HCEC 1CT (cell line): ENCODE measurements at places on chromosomes 4 and X.
A peak's percentile ranks its signal among the peaks of the same experiment; 100 is the strongest.

GRCh38 chr4:52822583-52822971 lies 39.5 kb upstream of the RASL11B start:
- DNase-seq, result peak; percentile 82

DNA sequence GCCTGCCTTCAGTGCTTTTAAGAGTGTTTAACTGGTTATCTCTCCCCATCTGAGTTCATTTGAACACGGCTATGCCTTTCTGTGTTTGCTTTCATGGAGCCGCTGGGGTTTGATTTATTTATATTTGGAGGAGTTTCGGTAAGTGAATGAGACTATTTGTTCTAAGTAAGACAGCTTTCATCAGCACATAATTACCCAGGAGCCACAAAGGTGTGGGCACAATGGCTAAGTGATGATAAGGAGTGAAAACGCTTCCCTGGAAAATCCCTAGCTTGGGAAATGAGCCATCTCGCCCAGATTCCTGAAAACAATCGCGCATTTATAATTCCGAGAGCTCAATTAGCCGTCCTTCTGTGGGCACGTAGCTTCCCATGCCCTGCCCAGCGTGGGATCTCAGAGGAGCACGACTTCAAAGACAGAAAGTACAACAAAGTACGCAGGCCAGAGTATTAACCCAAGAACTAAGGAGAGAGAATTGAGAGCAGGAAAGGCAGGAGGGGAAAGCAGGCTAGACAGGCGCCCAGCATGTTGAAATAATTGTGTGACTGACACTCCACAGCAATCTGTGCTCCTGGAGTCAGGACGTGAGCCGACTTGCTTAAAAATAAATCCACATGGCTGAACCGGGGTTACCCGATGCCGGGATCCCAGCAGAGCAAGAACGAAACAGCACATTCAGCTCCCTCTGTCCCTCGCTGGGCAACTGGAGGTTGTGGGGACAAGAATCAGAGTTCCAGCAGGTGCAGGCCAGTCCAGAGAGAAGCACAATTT lies 99.0 kb downstream of the DHRSX start:
- DNase-seq, result no peak

DNA sequence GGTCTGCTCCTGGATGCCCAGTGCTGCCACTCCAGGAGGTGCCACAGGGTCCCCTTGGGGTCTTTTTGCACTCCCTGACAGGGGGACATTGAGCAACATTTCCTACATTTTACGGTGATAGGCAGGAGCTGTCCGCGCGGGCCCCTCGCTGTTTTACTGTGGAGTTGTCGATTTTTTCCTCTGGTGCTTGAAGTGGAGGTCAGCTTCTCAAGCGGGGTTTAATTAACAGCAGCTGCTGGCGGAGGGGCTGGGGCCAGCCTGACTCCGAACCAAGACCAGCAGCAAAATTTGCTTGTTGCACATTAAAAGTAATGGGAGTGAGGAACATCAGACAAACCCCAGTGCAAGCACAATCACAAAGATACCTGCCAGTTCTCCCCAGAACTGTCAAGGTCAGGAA lies 13.2 kb upstream of the SH3TC1 start:
- DNase-seq, result no peak

DNA sequence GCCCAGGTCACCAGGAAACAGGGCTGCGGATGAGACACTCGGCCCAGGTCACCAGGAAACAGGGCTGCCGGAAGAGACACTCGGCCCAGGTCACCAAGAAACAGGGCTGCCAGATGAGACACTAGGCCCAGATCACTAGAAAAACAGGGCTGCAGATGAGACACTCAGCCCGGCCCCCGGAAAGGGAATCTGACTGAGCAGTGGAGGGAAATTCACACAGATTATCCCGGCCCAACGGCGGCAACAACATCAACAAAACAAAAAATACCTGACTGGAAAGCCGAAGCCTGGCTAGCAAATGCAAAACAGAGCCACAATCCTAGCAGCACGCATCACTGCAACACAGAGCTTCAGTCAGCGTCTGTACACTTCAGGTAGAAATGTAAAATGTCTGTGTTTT lies 20.7 kb downstream of the AFAP1 start:
- DNase-seq, result no peak

- DNase-seq, result no peak
These were observed 146.5 kb downstream of the RBM47 start for GRCh38 chr4:40482985-40483647.

GRCh38 chrX:32687379-32687778 lies 524.0 kb downstream of the DMD start:
- no peak for DNase-seq

DNA sequence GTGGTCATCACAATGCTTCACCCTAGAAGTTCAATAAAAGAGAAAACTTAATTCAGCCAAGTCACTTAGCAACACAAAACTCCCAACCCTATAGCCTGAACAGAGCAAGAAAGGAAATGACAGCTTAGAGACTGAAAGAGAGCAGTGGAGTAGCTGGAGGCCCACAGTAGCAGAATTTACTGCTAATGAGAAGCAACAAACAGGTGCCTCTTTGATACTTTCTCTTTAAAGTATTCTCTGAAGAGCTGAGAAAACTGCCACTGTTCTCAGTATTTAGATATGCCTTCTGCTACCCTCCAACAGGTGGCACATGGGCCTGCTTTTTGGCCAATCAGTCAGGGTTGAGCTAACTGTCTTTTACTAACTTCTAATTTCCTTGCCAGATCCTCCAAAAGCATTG lies 240.0 kb downstream of the GPC3 start:
- no peak for DNase-seq

DNA sequence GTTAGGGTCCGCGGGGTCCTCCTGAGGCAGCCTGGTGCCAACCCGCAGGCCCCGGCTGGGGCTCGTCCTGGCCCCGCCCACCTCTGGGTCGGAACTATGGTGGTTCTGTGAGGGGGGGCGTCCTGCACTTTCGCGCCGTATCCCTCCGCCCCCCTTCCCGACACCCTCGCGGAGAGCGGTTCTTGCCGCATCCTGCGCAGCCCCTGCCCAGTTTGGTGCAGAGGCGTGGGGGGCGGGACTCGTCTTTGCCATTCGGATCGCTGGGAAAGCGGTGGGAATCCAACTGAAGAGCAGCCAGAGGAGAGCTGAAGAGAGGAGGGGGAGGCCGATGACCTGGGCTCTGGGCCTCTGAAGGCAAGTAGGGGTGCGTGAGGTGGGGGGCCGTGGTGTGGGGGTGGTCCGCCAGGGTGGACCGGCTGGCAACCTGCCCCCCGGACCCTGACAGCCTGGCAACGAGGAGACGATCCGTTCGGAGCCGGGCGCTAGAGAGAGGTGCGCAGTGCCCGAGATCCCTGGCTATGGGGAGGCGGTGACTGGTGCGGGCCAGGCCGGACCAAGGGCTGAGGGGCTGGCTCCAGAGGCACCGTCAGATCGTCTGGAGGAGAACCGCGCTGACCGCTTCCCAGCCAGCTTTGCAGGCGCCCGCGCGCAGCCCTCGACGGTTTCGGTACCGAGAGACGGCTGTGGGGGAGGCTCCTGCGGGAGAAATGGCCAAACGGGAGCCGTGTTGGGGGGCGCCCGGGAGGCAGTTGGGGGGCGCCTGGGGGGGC lies at the start of gene GPRASP1:
TSS of gene GPRASP1 (plus strand) at position 242 of the 770 bp plus-strand sequence. CDS start 2,431 bp downstream, outside the sequence.
- DNase-seq, result no peak

DNA sequence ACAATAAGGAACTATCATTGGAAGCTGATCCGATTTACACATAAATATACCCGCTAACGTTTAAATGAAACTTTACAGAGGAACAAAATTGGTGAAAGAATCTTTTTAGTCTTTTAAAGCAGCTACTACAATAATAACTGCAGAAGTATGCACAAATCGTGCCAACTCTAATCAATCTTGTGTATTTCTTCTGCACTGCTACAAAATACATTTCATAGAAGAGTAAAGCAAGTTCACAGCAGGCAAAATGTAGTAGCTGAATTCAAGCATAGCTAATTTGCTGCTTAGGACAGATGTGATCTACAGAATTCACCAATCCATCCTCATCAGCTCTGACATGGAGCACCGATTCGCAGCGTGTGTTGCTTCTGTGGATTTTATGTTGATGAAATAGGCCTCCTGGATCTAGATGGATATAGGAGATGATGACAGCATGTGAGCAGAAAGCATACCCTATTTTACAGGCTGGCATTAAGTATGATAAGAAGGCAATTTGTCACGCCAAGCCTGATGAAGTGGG lies 367.3 kb upstream of the FGF13 start:
- no peak for DNase-seq

GRCh38 chrX:149567621-149568417 lies 18.1 kb upstream of the HSFX3 start:
- no peak for DNase-seq

GRCh38 chr4:53235547-53235946 lies 130.3 kb downstream of the SCFD2 start:
- no peak for DNase-seq

DNA sequence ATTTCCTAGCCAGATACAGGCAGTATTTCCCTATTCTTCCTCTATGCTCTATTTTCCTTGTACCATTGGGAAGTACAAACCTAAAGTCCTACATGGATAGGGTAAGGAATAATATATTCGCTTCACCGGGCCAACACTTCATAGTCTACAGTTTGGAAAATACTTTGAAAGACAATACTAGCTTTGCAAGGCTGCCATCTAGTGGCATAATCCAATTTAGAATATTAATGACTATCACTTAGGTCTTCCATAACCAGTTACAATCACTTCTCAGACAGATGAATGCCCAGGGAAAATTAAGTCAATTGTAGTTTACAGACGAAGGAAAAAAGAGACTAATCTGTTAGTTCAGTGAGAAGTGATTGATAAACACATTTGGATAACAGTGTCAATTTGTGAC lies 141.0 kb upstream of the FAM47C start:
- no peak for DNase-seq

GRCh38 chrX:142601792-142602191 lies 396.7 kb upstream of the MAGEC2 start:
- no peak for DNase-seq

DNA sequence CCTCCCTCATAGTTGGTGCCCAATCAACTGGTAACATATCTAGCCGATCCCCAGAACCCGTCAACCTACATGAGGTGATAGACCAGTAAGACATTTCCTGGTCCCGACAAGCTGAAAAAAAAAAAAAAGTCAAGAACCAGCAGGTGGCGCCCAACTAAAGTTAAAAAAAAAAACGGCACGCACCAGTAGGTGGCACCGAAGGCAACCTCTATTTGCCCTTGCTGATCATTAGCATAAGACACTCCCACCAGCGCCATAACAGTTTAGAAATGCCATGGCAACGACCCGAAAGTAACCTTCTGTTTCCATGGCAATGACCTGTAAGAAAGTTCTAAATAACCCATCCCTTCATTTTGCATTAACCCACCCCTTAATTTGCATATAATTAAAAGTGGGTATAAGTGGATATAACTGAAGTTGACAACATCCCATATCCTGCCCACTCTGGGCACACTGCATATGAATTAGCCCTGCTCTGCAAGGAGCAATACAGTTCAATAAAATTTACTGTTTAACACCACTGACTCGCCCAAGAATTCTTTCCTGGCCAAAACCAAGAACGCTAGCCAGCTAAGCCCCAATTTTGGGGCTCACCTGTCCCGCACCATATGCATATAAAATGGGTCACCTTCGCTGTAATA lies 83.9 kb upstream of the SPANXB1 start:
- peak; percentile 51 for DNase-seq

DNA sequence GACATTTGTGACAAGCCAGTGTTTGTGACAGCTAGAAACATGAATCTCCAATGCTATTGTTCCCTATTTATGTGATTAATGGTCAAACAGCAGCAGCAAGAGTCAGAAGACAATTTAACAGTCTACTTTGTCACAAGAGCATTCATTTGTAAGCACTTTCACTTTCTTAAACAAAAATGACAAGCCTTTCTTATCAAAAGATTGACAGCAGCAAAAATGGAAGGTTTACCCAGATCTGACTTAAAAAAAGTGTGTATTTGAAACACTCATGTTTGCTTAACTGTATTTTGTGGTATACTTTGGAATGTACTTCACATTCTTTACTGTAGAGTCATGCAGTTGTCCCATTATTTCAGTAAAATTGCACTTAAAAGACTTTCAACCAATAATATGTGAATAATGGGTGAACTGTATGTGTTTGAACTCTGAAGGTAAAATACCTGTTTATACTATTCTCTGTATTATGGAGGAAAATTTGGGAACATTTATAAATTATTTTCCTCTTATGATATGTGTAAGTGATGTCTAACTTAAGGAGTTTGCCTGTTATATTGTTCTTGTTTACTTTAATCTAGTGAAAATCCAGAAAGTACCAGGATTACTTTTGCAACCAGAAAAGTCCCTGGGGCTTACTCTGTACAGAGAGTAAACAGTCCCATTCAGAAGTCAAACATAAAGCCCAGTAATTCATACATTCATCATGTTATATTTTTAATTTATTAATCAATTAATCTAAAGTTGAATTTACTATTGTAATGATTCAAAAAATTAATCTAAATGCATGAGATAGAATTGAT lies 314.9 kb upstream of the TRAM1L1 start:
- DNase-seq, result peak; percentile 1

DNA sequence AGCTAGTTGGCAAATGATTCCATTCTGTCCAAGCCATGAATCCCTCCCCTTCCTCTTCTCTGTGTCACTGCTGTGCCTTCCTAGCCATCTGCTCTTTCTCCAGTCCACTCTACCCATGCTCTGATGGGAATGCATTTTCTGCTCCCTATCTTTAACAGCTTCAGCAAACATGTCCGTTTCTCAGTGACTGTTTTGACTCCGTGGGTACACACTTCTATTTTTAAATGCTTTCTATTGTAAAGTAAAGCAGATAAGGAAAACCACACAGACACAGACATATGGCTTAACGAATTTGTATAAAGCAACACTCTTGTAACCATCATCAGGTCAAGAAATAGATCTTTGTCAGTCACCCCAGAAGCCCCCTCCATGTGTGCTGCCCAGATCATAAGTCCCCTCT lies 72.4 kb upstream of the KLHL13 start:
- DNase-seq, result no peak

DNA sequence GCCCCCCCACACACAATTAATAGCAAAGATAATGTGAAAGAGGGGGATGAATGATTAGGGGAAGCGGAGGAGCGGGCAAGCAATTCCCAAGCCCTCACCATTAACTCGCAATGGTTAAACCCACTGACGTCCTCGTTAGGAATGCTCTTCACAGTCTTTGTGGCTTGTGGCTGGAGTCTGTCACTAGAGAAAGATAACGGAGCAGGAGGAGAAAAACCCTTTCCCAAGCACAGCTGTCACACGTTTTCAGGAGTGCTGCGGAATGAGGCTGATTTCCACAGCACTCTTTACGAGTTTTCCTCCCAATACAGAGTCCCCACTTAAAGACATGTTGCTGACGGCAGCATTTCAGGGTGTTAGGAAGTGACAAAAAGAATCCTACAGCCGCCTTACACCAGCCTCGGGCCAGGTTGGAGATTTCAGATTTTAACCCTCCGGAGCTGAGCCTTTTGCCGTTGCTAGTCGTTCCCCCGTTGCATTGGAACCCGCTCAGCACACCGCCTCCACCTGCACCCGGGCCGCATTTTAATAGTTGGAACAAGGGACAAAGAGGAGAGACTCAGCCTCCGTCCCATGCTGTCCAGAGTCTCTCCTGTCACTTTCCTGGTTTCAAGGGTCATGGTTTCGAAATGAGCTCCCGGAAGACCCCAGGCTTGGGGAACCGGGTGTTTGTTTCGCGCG lies 92.2 kb downstream of the GEMIN8 start:
- no peak for DNase-seq

- peak; percentile 63 for DNase-seq
These were observed 31.1 kb downstream of the NHSL2 start for GRCh38 chrX:71941776-71942175.

- DNase-seq, result no peak
These were observed 932.6 kb downstream of the C4orf33 start for GRCh38 chr4:130028552-130028951.
